Effector CD4-positive, alpha-beta T cell (primary cell): ENCODE measurements at places on chromosomes 13 and 19.

- DNase-seq, result no peak
These were observed 18.0 kb downstream of the ARHGAP35 start for GRCh38 chr19:46878613-46879375.

DNA sequence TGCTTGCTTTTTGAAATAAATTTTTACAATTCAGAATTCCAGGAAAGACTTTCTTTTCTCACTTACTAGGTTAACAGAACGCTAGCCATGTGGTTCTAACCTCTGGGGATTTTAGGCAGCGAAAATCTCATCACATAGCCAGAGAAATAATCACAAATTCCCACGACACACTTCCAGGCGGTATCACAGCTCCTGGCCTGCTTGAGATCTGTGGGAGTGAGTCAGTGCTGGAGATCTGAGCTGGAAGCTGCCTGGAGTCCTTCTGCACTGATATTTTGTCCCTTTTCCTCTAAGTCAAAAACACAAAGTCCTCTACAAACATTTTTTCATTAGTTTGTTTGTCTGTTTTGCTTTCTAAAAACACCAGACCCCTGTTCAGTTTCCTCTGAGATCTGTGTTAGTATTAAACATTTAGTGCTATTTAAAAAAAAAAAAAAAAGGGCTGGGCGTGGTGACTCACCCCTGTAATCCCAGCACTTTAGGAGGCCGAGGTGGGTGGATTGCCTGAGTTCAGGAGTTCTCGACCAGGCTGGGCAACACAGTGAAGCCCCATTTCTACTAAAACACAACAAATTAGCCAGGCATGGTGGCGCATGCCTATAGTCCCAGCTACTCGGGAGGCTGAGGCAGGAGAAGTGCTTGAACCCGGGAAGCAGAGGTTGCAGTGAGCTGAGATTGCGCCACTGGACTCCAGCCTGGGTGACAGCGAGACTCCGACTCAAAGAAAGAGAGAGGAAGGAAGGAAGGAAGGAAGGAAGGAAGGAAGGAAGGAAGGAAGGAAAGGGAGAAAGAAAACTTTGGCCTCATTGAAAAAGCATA is 12.2 kb upstream of the UBE2L5 start:
- DNase-seq, result no peak

DNA sequence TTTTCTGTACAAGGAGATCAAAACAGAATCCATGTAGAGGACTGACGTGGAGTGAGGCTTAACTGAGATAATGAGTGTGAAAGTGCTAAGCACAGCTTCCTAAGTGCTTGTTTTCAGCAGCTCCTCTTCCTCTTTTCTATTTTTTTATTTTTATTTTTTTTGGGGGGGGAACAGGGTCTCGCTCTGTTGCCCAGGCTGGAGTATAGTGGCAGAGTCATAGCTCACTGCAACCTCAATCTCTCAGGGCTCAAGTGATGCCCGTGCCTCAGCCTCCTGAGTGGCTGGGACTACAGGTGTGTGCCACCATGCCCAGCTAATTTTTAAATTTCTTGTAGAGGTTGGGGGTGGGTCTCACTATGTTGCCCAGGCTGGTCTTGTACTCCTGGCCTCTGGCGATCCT is 5.6 kb upstream of the FOSB start:
- DNase-seq, result no peak

- no peak for DNase-seq
These were observed 13.2 kb downstream of the GPX4 start for GRCh38 chr19:1116726-1117581.

GRCh38 chr13:110214637-110215036 is 92.3 kb downstream of the COL4A1 start:
- DNase-seq, result no peak

- no peak for DNase-seq
These were observed 99.7 kb downstream of the KCNRG start for GRCh38 chr13:50114961-50115360.

DNA sequence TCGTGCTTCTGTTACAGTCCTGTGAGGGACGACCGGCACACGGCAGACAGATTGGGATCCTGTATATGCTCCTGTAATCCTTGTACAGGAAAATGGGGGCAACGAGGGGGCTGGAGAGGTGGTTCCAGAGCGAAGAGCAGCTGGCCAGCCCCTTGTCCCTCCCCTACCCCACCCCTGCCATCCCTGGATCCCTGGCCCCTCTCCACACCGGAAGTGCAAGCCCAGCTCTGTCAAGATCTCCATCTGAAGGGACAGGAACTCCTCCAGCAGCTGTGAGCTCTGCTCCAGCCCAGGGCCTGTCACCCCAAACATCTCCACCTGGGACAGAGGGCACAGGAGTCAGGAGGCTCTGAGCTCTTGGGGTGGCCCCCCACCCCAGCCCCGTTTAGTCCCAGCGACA is 5.5 kb upstream of the CCER2 start:
- no peak for DNase-seq

DNA sequence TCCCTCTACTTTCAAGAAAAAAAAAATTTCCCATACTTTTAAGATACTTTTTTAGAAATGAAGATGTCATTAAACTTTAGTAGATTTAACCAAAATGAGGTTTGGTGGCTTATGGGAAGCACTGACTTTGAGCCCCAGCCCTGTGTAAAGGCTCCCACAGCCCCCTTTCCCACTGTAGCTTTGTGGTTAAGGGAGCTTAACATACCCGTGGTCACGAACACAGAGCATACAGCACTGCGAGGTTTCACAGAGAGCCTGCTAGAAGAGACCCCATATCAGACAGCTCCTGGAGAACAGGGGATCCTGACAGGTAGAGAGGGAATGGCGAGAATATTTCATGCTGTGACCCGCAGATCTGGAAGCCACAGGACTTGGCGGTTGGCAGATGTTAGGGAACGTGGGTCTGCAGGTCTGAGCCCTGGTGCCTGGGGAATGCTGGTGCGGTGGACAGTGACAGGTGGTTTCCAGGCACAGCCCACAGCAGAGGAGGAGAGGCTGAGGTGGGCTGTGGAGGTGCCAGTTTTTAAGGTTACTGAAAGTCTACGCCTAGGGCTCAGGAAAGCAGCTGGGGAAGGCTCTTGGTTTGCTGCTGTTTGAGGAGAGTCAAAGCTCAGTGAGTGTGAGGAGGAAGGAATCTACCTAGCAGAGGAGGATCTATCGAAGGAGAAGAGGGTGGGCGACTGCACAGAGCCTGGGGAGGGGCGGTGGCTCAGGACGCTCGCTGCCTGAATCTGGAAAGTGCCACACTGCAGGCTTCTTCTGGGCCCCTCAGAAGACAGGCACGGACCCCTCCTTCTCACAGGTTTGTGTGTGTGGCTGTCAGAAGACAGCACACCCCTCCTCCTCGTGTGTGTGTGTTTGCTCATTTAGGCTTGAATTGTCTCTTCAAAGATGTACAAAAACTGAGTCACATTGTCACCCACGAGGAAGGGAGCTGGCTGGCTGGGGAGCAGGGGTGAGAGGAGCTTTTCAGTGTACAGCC is 49.9 kb downstream of the SLC7A9 start:
- DNase-seq, result no peak

- DNase-seq, result no peak
These were observed 139.6 kb downstream of the CACNA1A start for GRCh38 chr19:13366529-13367143.

DNA sequence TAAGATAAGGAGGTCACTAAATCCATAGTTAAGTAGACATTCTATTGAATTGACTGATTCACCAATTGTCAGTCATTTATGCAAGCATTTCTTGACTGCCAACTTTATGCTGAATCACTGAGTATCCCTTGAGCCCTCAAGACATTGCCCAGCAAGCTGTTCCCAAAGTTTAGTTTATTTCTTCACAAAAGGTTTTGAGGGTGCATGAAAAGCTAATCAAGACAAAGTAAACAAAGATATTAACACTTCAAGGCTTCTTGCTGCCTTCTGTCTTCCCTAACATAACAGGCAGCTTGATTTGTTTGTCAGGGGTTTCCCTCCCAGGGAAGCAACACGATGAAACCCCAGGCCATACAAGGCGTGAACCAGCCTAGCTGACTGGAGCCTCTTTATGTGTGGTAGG is 374.4 kb downstream of the SPRY2 start:
- DNase-seq, result no peak

DNA sequence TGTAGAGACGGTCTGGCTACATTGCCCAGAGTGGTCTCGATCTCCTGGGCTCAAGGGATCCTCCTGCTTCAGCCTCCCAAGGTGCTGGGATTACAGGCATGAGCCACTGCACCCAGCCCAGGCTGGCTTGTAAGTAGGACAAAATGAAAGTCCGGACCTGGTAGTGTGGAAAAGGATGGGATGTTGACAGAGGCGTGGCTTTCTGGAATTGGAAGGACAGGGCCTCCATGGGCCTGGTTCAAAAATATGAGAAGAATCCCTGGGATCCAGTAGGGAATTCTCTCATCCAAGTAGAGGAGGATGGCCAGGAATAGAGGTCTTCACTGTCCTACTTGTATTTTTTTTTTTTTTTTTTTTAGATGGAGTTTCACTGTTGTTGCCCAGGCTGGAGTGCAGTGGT is 64.9 kb downstream of the TRPM4 start:
- DNase-seq, result no peak

DNA sequence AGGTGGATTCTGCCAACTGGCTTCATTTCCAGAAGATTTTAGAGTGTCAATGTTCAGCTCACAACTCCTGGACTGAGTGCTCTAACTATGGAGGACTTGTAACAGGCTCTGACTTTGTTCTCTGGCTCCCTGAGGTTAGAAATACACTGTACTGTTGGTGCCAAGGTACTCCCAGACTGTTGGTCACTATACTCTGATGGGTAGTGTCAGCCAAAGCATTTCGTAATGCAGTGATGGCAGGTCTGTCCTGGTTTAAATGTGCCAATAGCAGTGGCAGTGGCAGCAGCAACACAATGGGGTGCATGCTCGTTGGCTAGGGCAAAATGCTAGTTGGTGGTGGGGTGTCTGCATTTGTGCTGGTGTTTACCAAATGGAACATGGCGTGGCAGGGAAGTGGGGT is 472.2 kb downstream of the TDRD3 start:
- DNase-seq, result no peak

DNA sequence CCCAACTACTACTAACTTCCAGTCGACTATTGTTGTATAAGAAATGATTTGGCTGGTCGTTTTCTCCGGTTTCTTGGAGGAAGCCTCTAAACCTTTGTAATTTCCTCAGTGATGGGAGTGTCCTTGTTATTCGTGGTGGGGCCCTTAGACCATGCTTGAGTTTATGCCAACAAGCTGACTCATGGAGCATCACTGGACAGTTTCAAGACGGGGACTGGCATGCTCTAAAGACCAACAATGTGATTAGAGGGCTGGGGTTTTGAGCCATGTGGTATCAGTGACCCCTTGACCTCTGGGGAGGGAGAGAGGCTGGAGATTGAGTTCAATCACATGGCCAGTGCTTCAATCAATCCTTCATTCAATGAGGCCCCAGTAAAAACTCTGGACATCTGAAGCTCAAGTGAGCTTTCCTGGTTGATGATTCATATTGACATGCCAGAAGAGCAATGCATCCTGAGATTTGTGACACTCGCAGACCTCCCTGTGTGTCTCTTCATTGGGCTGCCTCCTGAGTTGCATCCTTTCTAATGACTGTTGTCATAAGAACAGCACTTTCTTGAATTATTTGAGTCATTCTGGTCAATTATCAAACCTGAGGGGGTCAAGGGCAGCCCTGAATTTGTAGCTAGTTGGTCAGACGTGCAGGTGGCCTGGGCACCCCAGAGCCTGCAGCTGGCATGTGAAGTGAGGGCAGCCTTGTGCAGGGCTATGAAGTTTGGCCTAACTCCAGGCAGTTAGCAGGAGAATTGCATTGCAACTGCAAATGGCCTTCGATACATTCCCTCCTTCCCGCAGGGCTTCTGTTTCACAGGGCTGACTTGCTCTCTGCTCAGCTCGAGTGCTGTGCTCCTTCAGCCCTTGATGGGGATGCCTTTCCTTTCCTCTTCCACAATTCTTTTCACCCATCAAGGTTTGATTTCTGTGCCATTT is 246.5 kb downstream of the FGF9 start:
- DNase-seq, result no peak

DNA sequence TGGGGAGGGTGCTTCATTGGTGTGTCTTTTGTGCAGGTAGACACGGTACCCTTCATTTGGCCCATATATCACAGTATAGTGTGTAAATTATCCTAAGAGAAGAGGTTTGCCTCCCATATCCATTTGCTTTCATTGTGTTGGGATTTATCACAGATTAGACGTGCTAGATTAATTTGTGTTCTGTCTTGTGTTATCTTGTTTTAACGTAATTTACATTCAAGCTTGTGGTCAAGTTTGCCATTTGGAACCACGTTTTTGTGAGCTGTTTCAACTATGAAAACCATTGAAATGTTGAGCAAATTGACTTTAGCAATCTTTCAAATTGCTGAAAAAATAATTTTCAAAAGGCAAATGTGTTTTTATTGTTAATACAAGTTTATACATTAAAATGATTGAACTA is 1826.5 kb downstream of the SLITRK5 start:
- DNase-seq, result no peak

DNA sequence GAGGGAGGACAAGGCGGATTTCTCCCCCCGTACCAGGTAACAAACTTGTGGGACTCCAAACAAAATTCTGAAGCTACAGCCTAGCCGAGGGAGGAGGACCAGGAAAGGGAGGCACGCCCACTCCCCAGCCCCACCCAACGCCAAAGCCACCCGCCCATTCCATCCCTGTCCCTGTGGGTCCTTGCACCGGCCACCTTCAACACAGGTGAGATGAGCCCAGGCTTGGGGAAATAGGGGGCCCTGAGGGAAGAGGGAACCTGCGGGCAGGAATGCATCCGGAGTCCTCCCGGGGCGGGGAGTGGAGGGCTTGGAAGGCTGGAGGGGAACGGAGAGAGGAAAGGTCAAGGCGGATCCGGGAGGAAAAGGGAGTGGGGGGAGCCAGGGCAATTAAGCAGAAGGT is at the start of gene BEST2:
TSS of gene BEST2 (plus strand) at position 157 of the 400 bp plus-strand sequence. CDS start 802 bp downstream, outside the sequence.
- DNase-seq, result no peak

GRCh38 chr13:112252804-112253590 is 123.2 kb upstream of the SPACA7 start:
- no peak for DNase-seq

DNA sequence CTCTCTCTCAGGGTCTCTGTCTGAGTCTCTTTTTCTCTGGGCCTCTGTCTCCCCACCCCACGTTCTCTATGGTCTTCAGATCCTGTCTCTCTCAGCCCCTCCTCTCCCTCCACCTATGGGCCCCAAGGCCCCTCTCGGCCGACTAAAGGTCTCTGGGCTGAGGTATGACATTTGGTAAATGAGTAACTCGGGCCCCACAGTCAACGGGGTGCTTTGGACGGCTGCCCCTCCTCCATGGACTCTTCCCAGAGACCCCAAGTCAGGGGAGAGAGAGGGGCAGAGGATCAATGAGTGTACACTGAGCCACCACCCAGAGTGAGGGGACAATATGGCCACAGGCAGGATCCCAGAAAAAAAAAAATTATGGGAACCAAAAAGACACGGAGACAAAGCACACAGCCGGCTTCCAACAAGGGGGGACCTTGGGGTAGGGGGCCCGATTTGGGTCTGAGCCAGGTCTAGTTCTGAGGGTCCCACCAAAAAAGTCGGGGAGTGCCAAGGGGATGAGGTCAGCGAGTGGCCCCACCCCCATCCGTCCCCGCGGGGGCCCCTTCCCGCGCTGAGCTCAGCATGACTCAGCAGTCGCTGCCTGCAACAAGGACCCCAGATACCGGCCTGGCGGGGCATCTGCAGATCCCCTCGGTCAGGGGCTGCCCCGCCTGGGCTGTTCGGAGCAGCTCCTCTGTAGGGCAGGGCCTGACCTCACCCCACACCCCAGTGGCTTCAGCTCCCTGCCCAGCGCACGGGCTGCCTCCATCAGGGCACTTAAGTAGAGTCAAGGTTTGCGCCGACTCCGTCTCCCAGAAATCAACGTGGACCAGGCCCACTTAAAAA is 1.5 kb upstream of the FTL start:
- peak; percentile 33 for DNase-seq
